ENCODE measurements at places on chromosomes 12 and 14.

DNA sequence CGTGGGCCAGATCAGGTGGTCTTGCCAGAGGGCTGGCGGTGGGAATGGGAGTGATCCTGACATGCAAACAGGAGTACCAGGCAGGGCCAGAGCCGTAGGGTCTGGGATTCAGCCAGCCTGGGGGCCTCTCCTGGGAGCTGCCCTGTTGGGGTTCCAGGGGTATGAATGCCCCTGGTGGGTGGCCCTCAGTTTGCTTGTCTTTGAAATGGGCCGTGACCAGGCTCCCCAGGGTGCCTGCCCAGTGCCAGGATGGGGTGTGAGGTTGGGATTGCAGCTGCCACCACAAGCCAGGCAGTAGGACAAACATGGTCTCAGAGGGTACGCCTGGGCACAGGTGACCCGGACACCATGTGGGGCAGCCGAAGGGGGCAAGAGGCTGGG is 168.8 kb downstream of the KIF26A start:
- no peak for DNase-seq

GRCh38 chr14:57749267-57749666 is 116.6 kb downstream of the SLC35F4 start:
- no peak for DNase-seq

GRCh38 chr14:88835661-88836060 is 11.2 kb downstream of the TTC8 start:
- DNase-seq: no peak

GRCh38 chr14:68365228-68365627 is 427.6 kb downstream of the ZFP36L1 start:
- DNase-seq: no peak

- DNase-seq: no peak
Observed at GRCh38 chr14:94628578-94628977, 16.4 kb downstream of the SERPINA3 start.

DNA sequence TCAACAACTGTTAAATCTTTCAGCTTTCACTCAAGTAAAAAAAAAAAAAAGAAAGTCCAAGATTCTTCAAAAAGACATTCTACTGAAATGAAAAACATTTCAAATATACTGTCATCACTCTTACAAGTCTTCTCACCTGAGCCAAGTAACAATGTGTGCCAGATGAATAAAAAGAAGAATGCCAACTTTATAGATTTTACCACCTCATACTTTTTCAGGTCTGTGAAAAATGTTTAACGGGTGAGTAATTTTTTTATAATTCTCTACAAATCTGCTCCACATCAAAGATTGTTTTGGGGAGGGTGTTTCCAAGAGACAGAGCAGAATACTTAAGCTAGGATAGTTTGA is 181.0 kb upstream of the BMP4 start:
- no peak for DNase-seq

GRCh38 chr14:104712881-104713734 is 10.9 kb upstream of the ADSS1 start:
- no peak for DNase-seq

DNA sequence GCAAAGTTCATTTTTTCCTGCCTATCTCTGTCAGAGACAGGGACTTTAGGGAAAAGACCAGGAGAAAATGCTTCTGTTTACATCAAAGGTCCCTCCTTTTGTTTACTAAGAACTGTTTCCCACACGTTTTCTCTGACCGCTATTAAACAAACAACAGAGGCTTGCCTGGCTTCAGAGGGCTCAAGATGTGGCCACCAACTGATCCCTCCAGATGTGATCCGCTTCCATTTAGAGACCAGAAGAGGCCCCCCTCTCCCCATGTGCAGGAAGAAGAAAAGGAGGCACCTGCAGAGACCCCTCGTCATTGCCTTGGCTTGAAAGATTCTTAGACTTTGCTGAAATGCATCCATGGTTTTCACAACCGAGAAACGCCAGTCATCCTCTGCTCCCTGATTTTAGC is 217.9 kb upstream of the PWP1 start:
- DNase-seq: no peak

- no peak for DNase-seq
Observed at GRCh38 chr12:120234643-120235368, 30.7 kb downstream of the PXN start.

Data from cortex of kidney (tissue), 1 donor.